ENCODE measurements at places on chromosomes 2 and 18.

GRCh38 chr2:140892911-140893637 is 1237.7 kb downstream of the LRP1B start:
- no peak for DNase-seq

DNA sequence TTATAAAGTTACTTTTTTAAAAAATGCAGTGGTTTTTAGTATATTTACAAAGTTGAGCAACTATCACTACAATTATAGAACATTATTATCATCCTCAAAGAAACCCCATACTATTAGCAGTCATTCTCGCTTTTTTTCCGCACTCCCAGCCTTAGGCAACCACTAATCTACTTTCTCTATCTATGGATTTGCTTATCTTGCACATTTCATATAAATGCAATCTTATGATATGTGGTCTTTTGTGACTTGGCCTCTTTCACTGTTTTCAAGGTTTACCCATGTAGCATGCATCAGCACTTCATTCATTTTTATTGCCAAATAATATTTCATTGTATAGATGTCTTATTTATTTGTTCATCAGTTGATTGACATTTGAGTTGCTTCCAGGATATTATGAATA is 273.4 kb downstream of the AGPS start:
- DNase-seq: no peak

- no peak for DNase-seq
Observed at GRCh38 chr18:57850063-57850462, 46.9 kb upstream of the ATP8B1 start.

DNA sequence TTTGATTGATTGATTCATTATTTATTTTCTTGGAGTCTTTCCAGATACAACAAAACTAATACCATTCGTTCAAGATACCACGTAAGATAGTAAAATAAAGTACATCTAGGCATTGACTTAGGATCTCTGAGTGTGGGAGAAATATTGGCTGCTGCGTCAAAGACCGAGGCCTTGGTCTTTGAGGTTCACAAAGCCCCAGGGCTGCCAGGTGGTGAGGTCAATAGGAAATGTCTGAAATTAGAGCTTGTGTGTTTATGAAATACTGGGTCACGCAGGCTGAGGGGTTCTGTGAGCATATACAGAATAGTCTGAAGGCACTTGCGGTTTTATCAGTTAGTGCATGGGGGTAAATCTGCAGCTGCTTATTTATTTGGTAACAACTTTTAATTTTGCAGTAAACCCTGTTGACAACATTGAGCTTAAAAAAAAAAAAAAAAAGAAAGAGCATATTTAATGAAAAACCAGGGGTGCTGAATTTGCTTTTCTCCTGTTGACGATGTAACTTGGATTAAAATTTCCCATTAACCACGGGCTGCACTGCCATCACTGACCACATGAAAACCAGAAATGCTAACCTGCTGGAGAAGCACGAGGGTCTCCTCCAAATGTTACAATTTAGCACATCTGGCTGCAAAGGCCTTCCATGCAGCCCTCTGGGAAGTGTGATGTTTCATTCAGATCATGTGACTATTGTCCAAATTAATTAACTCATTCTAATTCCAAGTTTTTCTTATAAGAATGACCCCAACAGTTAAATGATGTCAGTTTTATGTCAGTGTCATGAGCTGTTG is 27.1 kb upstream of the SERPINB12 start:
- no peak for DNase-seq

- DNase-seq: no peak
Observed at GRCh38 chr2:120566331-120567035, 169.2 kb upstream of the GLI2 start.

- no peak for DNase-seq
Observed at GRCh38 chr2:45394842-45395241, 216.2 kb downstream of the SRBD1 start.

- DNase-seq: no peak
Observed at GRCh38 chr2:213846856-213847255, 562.6 kb downstream of the SPAG16 start.

GRCh38 chr2:96329456-96329855 is 4.3 kb downstream of the ITPRIPL1 start:
- no peak for DNase-seq

DNA sequence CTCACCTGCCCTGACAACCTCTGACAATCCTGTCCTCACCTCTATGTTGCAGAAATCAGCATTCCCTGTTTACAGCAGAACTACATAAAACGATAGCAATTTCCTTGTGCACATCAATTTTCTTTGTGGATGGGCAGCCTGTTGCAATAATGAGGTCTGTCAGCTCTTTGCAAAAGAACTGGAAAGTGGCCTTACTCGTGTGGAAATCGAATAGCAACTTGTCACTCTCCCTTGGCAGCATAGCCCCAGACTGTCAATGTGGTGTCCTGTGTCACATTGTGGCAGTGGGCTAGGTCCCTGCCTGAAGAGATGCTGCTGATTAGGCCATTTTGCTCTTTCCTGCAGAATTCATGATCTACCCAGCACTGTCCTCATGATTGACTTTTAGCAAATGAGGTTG is 531.9 kb downstream of the CCDC85A start:
- DNase-seq: no peak

DNA sequence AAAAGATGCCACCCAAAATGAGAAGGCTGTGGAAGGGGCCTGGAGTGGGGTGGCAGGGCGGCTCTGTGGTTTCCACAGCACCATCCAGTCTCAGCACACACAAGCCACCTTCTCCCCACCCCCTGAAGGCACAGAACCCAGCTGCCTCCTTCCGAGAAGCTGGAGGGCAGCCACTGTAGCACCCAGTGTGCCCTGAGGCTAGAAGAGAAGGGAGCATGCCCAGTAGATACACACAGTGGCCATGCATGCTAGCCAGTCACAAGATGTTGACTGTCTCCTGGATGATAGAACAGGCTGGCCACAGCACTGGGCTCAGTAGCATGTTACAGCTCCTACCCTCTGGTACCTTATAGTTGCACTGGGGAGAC is 148.9 kb upstream of the EPAS1 start:
- no peak for DNase-seq

DNA sequence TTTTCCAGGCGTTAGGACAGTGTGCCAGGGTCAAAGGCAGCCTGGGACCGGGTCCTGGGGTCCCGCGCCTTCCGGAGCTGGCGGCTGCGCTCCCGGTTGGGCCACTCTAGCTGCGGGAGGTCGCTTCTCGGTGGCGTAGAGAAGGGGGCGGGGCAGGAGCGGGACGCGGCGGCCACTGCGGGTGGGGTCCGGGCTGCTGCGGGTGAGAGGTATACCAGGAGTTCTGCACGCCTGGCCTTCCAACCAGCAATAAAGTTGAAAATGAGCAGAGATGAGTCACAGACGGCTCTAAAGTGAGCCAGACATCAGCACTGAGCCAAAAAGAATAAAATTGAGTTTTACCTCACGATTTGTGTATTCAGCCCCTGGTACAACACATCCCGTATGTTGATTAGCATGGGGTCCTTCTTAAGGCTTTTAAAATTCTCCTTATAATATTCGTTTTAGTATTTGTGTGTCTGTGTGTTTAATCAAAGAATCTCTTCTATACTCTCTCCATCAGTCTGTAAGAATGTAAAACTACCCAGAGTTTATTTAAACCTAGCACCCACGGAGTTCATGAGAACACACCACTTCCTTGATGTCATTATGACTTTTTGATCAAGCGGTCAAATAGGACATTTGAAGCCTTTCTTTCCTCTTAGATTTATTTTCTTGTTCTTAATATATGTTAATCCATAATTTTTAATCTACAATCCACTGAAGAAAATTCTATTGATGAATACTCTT is at the start of gene C1GALT1C1L:
C1GALT1C1L (minus strand) TSS at position 108 of the 729 bp plus-strand sequence; CDS start at position 1, 107 bp downstream.
- DNase-seq: peak; percentile 22

DNA sequence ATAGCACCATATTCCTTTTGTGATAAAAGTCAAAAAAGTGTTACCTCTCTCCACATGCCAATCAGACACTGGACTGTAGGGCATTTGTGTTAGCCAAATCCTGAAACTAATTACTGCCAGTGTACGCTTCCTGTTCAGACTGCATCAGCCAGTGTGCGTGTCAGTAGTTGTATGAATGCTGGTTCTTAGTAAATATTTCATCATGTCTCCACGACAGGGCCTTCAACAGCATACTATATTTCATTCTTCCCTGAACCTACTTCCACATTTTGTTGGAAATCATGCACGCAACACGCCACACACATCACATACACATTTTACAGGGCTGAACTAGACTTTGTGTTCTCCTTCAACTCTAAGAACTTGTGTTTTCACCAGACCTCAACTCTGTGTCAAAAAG is 77.5 kb downstream of the EPB41L3 start:
- no peak for DNase-seq

GRCh38 chr2:99255491-99256318 is at the start of gene LYG2:
TSS of gene LYG2 (minus strand) at chr2:99255666. CDS start at chr2:99254260, 1,406 bp downstream.
- DNase-seq: no peak

GRCh38 chr18:39596221-39596620 is 2030.6 kb upstream of the CELF4 start:
- no peak for DNase-seq

- DNase-seq: no peak
Observed at GRCh38 chr2:567865-568638, 109.2 kb downstream of the TMEM18 start.
